Stimulated activated naive CD4-positive, alpha-beta T cell treated with Interleukin-2 at 50 U/mL for 16 hours (primary cell): ENCODE measurements at places on chromosomes 12 and 14.
A peak's percentile ranks its signal among the peaks of the same experiment; 100 is the strongest.

DNA sequence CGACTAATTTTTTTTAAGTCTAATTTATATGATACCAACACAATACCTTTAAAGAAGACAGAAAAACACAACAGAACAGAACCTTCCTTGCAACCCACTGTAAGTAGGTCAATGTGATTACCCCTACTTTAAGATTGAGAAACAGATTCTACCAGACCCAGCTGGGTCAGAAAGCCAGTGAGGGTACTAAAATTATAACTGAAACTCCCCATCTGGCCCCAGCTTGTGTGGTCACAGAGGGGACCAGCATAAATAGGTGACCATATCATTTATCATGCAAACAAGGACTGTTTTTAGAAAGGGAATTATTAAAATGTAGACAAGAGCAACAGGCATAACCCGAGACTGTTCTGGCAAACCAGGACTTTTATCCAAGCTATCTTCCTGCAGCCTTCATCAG, 30.1 kb upstream of the FRMD6 start:
- DNase-seq: no peak

GRCh38 chr12:48972213-48972951, 847 bp upstream of the WNT10B start:
- DNase-seq: peak; percentile 26

- no peak for DNase-seq
These were observed 272.4 kb downstream of the FOXN3 start for GRCh38 chr14:89144642-89145041.

GRCh38 chr12:15928346-15928745, 17.2 kb downstream of the DERA start:
- no peak for DNase-seq

- no peak for DNase-seq
These were observed 62.1 kb upstream of the KIF21A start for GRCh38 chr12:39505023-39505422.

DNA sequence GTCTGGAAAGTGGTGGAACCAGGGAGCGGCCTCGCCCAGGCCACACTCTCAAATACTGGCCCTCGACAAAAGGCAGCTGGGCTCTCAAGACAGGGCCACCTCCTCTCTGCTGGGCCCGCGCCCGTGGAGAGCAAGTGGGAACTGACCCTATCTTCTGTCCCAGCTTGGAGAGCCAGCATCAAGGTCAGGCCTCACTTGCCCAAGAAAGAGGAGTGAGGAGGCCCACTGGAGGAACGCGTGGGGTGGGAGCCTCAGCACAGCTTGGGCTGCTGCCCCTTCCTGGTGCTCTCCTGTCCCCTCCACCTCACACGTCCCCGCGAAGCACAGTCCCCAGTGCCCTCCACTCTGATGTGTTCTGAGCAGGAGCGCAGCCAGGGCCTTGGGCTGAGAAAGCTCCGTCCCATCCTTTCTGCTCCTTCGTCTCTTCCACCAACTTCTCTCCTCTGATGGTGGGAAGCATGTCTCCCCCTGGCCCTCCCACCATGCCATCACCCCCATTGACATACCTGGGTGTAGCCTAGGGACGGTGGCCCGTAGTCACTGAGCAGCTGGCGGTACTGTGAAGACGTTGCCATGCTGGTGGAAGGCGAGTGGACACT, 4.9 kb downstream of the CDK2AP1 start:
- no peak for DNase-seq

DNA sequence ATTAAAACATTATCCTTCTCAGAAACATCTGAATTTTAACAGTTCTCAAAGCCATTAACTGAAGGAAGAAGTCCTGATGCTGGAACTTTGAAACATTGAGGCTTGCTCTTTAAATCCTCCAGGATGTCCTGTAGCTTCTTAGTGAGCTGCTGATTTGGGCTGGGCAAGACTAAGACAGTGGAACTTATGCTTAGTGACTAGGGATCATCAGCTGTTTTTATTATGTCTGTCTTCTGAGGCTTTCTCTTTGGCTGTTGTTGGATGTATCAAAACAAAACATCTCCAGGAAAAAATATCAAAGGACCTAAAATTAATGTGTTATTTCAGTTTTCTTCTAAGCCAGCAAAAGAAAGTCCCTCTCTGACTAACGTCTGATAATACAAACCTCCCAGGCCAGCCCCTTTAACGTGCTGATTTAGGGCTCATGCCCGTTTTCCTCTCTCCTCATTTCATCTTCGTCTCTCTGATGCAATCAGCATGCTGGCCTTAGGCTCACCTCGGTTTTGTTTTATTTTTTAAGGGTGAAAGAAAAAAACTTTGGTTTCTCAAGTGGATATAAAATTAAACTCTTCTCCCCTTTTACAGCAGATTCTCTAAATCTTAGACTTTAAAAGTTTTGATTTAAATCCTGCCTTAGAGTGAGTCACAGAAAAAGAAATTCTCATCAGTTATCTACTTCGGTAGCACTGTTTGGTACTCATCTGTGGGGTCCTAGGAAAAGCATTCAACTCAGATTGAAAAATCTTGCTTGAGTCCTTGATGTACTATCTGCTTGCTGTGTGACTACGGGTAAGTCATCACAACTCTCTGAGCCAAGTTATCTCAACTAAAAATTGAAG, 106.2 kb upstream of the CCDC91 start:
- DNase-seq: no peak
